ENCODE measurements at places on chromosomes 6 and 20. TPM values are rescaled to one million over a fixed set of nuclear protein-coding genes. Genes with fewer than 3 reads are reported as not detected.

- DNase-seq, result no peak
Measured at GRCh38 chr6:113570161-113570560, 287.0 kb upstream of the MARCKS start.

The NKAIN2 gene
- total RNA-seq, result 8.1 TPM

- no peak for DNase-seq
Measured at GRCh38 chr6:169858293-169858934, 107.0 kb downstream of the ERMARD start.

DNA sequence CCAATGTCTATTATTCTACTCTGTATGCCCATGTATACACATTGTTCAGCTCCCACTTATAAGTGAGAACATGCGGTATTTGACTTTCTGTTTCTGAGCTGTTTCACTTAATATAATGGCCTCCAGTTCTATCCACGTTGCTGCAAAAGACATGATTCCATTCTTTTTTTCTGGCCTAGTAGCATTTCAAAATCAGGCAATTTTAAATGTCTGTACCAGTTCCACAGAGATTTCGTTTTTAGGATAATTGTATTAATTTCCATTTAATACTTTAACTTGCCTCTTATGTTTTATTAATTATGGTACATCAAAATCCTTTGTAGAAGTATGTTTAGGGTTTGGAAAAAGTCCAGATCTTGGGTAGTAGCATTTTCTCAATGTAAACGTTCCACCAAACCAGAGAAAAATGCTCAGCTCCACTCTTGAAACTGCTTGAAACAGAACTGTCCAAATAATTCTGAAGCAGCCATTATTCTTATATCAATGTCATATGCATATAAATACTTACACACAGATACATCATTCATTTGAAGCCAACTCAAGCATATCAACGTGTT, 42.6 kb upstream of the PLEKHG1 start:
- no peak for DNase-seq

- DNase-seq, result no peak
Measured at GRCh38 chr6:157094038-157094437, 229.3 kb downstream of the TMEM242 start.

- no peak for DNase-seq
Measured at GRCh38 chr6:75024828-75025227, 181.0 kb downstream of the COL12A1 start.

DNA sequence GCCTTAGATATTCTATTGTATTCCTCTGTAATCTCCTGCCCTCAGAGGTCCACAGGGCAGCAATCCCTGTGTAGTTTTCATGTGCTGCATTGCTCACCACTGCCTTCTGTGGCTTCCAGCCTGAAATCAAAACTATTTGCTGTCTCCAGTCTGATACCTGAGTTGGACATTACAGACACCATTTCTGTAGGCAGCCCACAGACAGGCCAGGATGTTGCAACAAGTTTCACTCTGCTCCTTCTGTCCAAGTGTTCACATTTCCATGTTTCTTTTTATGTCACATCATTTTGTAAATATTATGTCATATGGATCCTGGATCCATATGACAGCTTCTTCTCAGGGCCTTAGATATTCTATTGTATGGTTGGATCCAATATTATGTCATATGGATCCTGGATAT, 21.7 kb downstream of the ECI2 start:
- DNase-seq, result no peak

The NFATC2 gene
- total RNA-seq, result 6.0 TPM
